ENCODE measurements at places on chromosomes 12 and 14. TPM values are rescaled to one million over a fixed set of nuclear protein-coding genes. Genes with fewer than 3 reads are reported as not detected.

Gene EPYC
- total RNA-seq = not detected

Gene NRIP2
- not detected for total RNA-seq

Gene CFAP251
- total RNA-seq = 0.88 TPM

Gene ENDOU
- total RNA-seq = not detected

Gene HNF1A
- 2.8 TPM for total RNA-seq

Gene C14orf93
- 4.4 TPM for total RNA-seq

Gene GLT8D2
- 0.21 TPM for total RNA-seq

Gene FAM181A
- total RNA-seq = not detected

Gene OTUB2
- total RNA-seq = 4.0 TPM

Gene TNS2
- total RNA-seq = 52.9 TPM

Gene PPP1R36
- total RNA-seq = not detected

Gene KLHDC1
- total RNA-seq = 0.26 TPM

Gene ANKS1B
- 0.45 TPM for total RNA-seq

Gene MYF5
- total RNA-seq = not detected

Gene SLC39A5
- not detected for total RNA-seq

Gene UBR7
- total RNA-seq = 27.7 TPM

Gene INHBC
- not detected for total RNA-seq

Gene ABCD2
- total RNA-seq = not detected

Gene PLD4
- 0.05 TPM for total RNA-seq

Gene POMT2
- 30.3 TPM for total RNA-seq

Gene BCL2L2
- total RNA-seq = 15.2 TPM

Gene PTHLH
- 19.0 TPM for total RNA-seq

Gene MYO1H
- total RNA-seq = not detected

Gene TEAD4
- 51.6 TPM for total RNA-seq

Gene TMPO
- 78.3 TPM for total RNA-seq

Gene NRL
- total RNA-seq = 0.65 TPM

Gene POTEG
- not detected for total RNA-seq

Gene B4GALNT3
- total RNA-seq = 0.75 TPM

Gene PLEKHD1
- not detected for total RNA-seq

Gene GALNT6
- 3.6 TPM for total RNA-seq

Gene GLIPR1L1
- not detected for total RNA-seq

Data from A549 treated with ZK216348 at 1 μM for 4 hours (cell line).